ENCODE measurements at places on chromosomes 7 and 10. TPM values are rescaled to one million over a fixed set of nuclear protein-coding genes. Genes with fewer than 3 reads are reported as not detected.

The SEPTIN14 gene
- total RNA-seq: not detected

GRCh38 chr7:130367836-130368746 is 12.2 kb upstream of the CPA1 start:
- H3K36me3 ChIP-seq: no peaks in the 10 kb centered on the region
- H3K4me3 ChIP-seq: no peak overlapping the region
- no peaks in the 10 kb centered on the region for H3K27me3 ChIP-seq

GRCh38 chr7:149870274-149870673 is 3.5 kb upstream of the ATP6V0E2 start:
- no peak overlapping the region for H3K4me3 ChIP-seq
- peaks cover 6% of the 10 kb centered on the region for H3K4me1 ChIP-seq
- no peaks in the 10 kb centered on the region for H3K36me3 ChIP-seq
- no peaks in the 10 kb centered on the region for H3K27me3 ChIP-seq
- H3K27ac ChIP-seq: no peak overlapping the region

- no peaks in the 10 kb centered on the region for H3K27me3 ChIP-seq
- H3K27ac ChIP-seq: no peak overlapping the region
- DNase-seq: no peak
- H3K4me1 ChIP-seq: no peaks in the 10 kb centered on the region
- no peaks in the 10 kb centered on the region for H3K36me3 ChIP-seq
Measured at GRCh38 chr7:96400518-96400917, 78.6 kb upstream of the SLC25A13 start.

- no peak for DNase-seq
- no peak overlapping the region for H3K27ac ChIP-seq
- no peaks in the 10 kb centered on the region for H3K4me1 ChIP-seq
- no peak overlapping the region for H3K4me3 ChIP-seq
- H3K27me3 ChIP-seq: no peaks in the 10 kb centered on the region
Measured at GRCh38 chr10:132813560-132814468, 27.9 kb upstream of the NKX6-2 start.

The CDNF gene
- 0.32 TPM for total RNA-seq
